ENCODE measurements at places on chromosomes 13 and 19.

DNA sequence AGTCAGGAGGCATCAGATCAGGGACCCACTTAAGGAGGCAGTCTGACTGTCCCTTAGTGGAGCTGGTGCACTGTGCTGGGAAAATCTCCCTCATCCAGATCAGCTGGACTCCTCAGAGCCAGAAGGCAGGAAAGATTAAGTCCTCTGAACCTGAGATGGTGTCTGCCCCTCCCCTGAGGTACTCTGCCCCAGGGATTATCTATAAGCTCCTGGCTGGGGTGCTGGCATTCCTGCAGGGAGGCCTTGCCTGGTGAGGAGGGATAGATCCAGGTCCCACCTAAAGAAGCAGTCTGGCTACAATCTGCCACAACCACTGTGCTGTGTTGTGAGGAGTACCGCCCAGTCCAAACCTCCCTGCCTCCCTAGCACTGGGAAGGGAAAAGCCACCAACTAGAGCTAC is 81.2 kb downstream of the NHLRC3 start:
- DNase-seq = no peak

- peak; percentile 68 for DNase-seq
These were observed 6.0 kb downstream of the AP1M2 start for GRCh38 chr19:10580979-10581631.

DNA sequence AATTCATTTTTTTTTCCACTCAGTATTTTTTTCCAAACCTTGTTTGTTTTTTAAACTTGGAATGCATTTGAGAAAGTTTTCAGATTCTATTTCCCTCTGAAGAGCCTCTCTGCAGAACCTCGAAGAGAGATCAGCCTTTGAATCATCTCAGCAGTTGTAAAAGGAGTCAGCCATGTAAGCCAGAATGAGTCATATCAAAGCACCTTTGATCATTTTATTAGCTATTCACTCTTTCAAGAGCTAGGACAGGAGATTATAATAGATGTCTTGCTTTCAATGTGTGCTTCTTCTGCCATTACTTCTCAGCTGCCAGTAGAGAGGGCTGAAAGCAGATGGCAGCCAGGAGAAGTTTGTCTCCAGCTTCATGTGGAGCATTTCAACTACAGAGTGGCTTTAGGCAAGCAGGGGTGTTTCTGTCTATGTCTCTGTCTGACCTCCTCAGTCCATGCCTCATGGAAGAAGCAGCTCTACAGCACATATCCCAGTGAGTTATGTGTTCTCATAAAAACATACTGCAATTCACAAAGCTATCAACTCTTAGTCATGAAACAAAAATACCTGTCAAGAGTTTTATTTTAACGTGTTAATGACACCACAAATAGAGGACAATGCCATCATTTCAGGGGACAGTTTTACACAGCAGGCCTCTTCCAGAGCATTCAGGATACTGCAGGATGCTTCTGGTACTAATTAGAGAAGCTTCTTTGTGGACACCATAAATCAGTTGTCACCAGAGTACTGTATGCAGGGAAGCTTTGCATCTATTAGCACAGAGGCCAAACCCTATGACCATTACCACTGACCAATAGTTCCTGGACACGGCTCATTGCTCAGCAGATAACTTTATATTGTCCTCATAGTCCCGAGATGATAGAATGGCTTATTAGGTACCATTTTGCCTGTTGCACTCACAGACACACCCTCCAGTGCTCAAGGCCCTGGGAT is 94.3 kb downstream of the NHLRC3 start:
- DNase-seq = no peak

- no peak for DNase-seq
These were observed 4.2 kb downstream of the SNRPA start for GRCh38 chr19:40755248-40755624.

- no peak for DNase-seq
These were observed 46.4 kb downstream of the AP1M1 start for GRCh38 chr19:16244091-16244490.

GRCh38 chr13:29453617-29454011 is 141.9 kb downstream of the SLC7A1 start:
- DNase-seq = no peak

DNA sequence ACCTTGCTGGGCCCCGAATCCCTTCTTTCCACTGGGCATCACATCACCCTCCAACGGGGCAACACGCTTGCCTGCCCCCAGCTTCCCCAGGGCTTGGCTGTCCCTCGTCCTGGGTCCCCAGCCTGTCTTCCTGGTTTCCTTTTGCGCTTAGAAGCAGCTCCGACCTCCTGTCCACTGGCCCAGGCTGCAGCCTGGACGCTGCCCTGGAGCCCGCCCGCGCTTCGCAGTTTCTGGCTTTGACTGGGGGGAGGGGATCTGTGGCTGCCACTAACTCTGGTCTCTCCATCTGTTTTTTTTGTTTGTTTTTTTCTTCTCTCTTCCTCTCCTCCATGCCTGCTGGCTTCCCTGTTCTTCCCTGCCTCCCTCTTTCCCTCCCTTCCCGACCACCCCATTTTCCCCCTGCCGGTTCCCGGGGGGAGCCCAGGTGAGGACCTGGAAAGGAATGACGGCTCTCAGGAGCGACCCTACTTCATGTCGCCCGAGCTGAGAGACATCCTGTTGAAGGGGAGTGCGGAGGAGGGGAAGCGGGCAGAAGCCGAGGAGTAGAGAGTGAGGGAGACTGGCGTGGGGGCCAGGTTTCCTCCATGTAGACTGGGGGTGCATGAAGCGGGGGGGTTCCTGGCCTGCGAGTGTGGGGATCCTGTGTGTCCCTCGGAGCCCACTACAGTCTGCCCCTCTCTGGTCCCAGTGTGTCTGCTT is 11.5 kb upstream of the ILF3 start:
- DNase-seq = no peak

DNA sequence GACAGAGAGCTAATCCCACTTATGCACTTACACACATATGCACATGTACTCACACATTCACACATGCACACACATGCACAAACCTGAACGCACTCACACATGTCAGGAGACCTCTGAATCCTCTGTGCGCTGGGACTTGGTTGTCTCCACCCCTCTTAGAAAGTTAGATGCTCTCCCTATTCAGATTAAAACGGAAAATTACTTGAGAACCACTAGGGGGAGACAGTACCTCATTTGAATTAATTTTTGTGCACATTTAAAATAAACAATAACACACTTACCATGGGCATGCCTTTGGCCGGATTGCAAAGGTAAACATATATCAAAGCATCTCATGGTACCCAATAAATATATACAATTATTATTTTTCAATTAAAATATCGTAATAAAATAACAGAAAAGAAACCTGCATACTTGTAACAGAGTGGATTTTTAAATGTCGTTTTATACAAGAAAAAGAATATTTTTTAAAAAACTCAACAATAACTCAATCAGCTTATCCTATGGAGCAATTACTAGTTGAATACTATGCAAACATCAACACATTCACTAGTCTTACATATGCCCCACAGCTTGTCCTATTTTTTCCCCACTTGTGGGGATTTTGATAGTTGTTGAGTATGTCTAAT is 9.5 kb upstream of the LILRB4 start:
- DNase-seq = peak; percentile 57

DNA sequence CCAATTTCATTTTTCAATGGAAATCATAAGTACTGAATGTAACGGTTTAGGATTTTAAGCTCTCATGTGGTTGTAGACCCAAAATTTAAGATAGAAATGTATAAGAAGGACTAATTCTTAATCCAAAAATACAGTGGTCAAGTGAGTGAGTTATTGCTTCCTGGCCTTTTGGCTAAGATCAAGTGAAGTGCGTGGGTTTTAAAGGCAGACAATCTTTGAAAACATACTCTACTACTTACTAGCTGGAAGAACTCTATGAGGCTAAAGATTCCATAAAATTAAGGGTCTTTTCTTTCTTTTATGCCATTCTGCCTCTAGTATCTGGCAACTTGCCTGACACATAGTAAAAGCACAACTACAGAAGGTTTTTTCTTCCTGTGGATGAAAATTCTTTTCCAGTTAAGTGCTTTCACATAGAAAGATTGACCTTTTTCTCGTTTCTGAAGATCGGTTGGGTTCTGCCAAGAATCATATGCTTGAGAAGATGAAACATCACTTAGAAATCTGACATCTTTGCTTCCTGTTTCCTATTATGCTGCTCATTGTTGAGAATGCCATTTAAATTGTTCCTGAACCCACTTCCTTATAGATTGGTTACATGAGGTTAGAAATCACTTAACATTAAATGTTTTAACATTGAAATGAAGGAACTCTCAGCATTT is 26.4 kb upstream of the SCEL start:
- no peak for DNase-seq

- DNase-seq = no peak
These were observed 473.1 kb downstream of the TDRD3 start for GRCh38 chr13:60869941-60870613.

- DNase-seq = no peak
These were observed 239.6 kb downstream of the LHFPL6 start for GRCh38 chr13:39363382-39363772.

DNA sequence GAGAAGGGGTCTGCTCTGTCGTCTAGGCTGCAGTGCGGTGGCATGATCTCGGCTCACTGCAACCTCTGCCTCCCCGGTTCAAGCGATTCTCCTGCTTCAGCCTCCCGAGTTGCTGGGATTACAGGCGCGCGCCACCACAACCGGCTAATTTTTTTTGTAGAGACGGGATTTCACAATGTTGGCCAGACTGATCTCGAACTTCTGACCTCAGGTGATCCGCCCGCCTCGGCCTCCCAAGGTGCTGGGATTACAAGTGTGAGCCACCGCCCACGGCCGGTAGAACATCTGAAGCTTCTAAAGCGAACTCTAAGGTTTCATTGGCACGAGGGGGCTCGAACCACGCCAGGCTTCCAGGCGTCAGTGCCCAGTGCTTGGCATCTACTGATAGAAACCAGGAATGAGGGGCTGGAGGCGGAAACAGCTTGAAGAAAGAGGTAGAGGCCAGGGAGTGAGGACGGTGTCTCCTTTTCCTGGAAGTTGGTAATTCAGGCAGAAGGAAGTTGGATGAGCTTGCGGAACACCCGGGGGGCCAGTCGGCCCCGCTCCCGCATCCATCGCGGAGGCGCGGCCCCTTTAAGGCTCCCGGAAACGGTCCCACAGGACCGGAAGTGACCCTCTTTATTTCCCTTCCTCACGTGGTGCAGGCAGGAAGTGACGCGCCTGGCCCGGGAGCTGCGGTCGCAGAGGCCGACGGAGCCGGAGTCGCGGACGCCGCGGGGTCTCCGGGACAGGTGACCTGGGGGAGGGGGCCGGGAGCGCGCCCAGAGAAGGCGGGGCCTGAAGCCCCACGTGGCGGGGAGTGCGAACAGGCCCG is at the start of gene CCDC9:
Gene CCDC9, plus strand, starts transcription at position 647 of the 814 bp plus-strand sequence. CDS start 1,876 bp downstream, outside the sequence.
- peak; percentile 94 for DNase-seq

- no peak for DNase-seq
These were observed 29.0 kb upstream of the CXCL17 start for GRCh38 chr19:42471554-42472249.

- DNase-seq = no peak
These were observed 11.1 kb downstream of the POU2F2 start for GRCh38 chr19:42121036-42121621.

DNA sequence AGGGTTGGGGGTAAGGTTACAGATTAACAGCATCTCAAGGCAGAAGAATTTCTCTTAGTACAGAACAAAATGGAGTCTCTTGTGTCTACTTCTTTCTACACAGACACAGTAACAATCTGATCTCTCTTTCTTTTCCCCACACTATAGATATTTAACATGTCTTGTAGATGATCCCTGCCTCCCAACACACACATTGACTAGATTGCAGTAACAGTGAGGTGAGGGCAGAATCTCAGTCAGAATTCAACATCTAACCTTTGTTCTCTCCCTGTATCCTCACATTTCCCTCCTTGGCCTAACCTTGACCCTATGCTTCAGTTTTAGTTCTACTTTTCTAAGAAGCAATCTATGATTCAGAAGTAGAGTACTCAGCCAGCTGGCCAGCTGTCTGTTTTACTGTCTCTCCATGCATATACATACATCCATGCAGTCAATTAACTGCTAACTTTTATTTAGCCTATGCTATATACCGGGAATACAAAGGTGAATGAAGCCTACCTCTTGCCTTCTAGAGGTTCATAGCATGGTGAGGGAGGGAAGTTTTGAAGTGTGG is 18.1 kb downstream of the DNAJC15 start:
- no peak for DNase-seq

- no peak for DNase-seq
These were observed 11.6 kb upstream of the ZBTB45 start for GRCh38 chr19:58531034-58531840.
